ENCODE measurements at places on chromosomes 3 and 15.

DNA sequence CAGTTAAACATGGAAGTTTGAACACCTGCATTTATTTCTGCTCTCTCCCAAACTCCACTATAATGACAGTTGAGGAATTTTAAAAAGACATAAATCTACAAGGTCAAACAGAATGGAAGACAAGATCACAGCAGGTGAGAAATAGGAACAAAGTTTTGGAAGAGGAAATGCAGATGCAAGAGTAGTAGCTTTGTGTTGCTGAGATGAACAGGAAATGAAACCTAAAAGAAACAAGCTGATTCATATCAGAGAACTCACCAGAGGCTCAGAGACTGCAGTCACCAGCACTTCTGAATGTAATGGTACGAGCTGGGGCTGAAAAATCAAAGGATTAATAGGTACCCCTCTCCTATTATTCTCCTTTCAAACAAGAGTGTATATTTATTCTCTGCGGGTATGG lies 459.9 kb downstream of the RAP2B start:
- DNase-seq = peak; percentile 61

GRCh38 chr3:38343797-38344594 lies 2.6 kb upstream of the XYLB start:
- no peak for DNase-seq

- no peak for DNase-seq
These were observed 79.0 kb upstream of the SELENOK start for GRCh38 chr3:53970661-53971060.

DNA sequence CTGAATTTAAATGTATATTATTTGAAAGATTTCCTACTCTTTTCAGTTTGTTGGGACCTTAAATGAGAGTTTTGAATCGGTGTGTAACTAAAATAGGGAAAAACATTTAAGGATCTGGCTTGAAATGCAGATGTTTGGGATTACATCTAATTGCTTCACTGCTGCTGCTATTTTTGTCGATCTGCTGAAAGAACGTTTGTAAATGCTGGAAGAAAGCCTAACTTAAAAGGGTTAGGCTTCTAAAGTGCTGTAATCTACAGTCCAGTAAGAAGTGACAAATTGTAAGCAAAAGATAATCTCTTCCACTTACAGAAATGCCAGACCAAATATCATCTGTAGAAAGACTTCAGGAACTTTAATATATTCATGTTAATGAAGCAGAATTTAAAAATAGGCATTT lies 691.6 kb downstream of the ZNF385D start:
- no peak for DNase-seq

DNA sequence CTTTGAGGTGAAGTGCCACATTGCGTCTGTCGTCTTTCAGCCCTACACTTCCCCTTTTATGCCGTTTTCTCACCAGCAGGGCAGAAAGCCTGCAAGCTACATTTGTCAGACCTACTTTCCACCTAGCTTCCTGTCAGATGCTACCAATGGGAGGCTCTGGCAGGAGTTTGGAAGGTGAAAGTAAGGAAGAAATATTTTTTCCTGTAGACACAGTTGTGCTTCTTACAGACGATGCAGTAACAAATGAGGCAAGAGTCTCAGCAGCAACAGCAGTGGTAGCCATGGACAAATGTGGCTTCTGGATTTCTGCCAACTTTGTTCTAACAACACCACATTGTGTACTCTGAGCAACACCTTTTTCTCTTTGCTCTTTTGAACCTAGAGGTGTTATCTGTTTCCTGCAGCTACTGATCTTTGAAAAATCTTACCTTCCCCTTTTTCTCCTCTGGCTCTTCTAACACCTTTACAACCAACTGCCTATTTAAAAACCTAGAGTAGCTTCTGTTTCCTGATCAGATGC lies 70.6 kb upstream of the STT3B start:
- peak; percentile 26 for DNase-seq

- DNase-seq = no peak
These were observed at the start of gene LHFPL4 for GRCh38 chr3:9553021-9553947. Gene LHFPL4, minus strand, starts transcription at chr3:9553822. Its CDS starts 1,143 bp downstream, at chr3:9552679.

- DNase-seq = no peak
These were observed 26.7 kb downstream of the SMAD3 start for GRCh38 chr15:67091980-67092677.

- DNase-seq = no peak
These were observed 43.1 kb downstream of the SAMMSON start for GRCh38 chr3:70042641-70043040.

DNA sequence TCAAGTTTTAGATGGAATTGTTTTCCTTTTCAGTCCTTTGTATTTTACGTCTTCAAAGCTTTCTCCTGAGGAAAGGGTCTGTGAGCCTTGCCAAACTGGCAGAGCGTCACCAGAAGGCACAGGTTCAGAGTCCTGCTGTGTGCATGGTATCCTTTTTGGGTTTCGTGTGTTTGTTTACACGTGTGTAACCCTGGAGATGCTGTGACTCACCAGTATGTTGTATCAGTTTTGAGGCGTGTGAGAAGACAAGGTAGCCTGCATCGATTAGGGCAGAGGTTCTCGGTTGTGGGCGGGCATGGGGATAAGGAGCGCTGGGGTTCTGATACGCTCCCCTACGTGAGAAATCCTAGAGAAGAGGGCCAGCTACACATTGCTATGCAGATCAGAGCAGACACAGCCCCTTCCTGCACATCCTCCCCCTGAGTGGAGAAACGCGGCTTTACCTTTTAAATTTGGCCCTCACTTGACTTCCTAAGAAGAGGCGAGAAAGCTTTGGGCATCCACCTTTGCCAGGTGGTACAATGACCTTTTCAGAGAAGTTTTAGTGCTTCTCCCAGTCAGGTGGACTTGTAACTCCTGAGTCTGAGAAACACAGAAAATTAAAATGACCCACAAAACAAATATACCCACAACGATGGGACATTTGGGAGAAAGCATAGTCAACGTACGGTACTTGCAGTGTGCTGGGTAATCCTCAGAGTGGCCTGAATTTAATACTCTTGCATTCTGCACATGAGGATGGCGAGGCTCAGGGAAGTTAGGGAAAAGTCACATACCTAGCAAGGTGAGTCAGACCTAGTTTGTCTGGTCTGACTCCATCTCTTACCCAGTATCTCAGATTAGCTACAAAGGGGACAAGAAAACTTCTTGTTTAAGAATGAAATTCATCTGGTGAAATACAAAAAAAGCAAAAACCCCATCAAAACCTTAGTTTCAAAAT lies 38.1 kb downstream of the TRAK1 start:
- no peak for DNase-seq

- no peak for DNase-seq
These were observed 39.2 kb upstream of the TGFBR2 start for GRCh38 chr3:30567139-30567753.

DNA sequence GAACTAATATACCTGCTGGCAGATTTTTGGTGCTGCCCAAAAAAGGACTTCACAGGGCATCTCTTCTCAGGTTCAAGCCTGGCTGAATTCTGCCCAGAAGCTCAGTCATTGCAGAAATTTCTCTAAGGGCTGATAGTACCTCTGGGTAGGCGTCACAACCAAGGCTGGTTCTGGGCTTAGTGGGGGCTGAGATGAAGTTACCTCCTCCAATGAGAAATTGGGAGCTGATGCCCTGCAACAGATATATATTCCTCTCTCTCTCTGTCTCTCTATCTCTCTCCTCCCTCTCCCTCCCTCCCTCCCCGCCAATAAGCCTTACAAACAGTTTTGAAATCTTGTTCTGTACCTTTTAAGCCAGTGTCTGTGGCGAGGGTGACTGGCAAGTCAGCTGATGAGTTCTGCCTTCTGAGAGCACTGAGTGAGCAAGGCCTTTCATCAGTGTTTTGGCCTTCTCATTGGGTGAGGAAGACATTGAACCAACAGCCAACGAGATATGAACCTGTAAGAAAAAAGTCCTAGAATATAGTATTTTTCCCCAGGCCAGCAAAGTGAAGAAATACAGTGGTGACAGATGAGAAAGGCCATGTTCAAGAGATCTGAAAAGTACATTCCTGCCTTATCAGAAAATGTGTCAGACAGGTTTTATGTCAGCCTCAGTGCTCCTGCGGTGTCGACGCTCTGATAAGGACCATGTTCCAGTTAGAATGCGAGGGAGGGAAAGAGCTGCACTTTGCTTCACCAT lies 45.5 kb downstream of the TMEM39A start:
- no peak for DNase-seq

DNA sequence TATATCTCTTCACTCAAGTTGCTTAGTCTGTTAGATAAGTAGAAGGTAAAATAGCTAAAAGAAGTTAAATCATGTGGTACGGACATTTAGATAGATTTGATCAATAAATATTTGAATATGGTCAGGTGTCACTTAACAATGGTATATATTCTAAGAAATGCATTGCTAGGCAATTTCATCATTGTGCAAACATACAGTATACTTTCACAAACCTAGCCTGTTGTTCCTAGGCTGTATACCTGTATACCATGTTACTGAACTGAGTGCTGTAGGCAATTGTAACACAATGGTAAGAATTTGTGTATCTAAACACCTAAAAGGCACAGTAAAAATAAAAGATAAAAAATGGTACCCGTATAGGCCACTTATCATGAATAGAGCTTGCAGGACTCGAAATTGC lies 112.8 kb upstream of the CGNL1 start:
- no peak for DNase-seq

DNA sequence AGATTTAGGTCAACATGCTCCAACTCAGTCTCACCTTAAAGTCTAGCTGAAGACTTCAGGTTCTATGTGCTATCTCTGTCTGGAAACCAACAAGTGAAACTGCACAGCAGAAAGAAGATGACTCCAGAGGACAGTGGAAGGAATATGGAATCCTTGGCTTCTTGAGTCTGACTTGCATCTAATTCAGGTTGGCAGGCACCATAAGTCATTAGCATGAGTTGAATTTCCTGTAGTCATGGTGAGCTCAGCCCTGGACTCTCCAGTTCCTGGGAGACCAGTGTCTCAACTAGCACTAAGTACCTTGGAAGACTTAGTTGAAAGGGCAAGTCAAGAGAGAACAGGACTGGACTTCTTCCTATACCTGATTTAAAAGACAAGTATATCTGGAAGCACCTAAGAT lies 129.7 kb downstream of the DTWD1 start:
- DNase-seq = no peak

GRCh38 chr3:129723558-129724324 lies 117.3 kb upstream of the PLXND1 start:
- DNase-seq = peak; percentile 26

DNA sequence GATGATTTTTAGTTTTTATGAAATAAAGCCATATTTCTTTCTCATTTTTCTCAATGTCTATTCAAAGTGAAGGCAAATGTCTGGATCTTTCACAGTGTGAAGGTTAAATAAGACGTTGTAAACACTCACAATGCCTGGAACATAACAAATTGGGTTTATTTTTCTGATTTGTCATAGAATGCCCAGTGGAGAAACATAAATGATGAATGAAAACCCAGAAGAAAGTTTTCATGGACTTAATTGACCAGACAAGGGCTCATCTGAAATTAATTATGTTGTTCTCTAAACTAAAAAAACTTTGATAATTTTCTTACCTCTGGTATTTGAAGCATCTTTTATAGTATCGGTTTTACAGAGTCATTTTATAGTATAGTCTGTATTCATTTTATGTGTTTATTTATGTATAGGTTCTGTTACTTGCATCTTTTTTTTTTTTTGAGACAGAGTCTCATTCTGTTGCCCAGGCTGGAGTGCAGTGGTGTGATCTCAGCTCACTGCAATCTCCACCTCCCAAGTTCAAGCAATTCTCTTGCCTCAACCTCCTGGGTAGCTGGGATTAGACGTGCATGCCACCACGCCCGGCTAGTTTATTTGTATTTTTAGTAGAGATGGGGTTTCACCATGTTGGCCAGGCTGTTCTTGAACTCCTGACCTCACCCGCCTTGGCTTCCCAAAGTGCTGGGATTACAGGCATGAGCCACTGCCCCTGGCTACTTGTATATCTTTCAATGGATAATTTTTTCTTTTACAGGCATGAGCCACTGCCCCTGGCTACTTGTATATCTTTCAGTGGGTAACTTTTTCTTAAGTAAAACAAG lies 15.1 kb upstream of the BNIP2 start:
- no peak for DNase-seq

DNA sequence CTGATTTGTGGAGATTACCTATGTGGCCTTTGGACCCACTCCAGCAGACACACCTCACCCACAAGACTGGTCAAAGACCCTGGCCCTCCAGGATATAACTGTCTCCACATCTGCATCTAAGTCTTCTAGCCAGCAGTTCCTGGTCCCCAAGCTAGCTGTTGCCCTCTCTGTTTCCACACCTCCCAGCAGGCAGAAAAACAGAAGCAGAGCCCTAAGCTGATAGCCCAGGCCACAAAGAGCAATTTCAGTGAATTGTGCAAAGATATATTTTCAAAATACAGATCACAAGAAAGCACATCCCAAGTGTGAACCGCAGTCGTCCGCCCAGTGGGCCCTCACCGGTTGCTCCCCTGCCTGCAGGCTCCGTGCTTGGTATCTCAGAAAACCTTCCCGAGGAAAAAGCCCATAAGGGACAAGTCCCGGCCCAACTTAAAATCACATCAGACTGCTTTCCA lies 2.6 kb downstream of the TNIK start:
- DNase-seq = peak; percentile 12

DNA sequence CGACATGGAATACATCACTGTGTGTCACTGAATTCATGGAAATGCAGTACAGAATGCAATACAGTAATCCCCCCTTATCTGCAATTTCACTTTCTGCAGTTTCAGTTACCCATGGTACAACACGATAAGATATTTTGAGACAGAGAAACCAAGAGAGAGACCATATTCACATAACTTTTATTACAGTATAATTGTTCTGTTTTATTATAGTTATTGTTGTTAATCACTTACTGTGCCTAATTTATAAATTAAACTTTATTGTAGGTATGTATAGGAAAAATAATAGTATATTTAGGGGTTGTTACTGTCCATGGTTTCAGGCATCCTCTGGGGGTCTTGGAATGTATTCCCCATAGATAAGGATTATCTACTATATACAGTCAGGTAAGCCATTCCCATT lies 61.8 kb downstream of the MBNL1 start:
- DNase-seq = peak; percentile 21

- DNase-seq = no peak
These were observed 46.2 kb downstream of the ZNF385D start for GRCh38 chr3:21704796-21705195.

DNA sequence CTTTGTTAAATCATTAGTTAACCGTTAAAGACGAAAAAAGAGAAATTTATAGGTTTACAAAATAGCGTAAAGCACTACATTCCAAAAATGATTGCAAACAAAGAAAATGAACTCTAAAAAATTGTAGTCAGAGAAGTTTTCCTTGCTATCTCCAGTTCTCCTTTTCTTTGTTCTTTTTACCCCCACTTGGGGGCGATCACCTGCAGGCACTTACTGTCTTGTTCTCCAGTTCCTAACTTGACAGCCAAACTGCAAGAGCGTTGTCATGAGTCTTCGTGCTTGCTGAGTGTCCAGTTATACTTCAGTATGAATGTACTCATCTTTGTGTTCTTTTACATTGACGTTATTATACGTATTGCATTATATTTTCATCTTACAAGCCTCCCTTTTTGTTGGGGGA lies 54.5 kb downstream of the CHD2 start:
- no peak for DNase-seq

Data from suppressor macrophage treated with lipopolysaccharide for 4 hours (primary cell).